NCI-H446 (cell line): ENCODE measurements at places on chromosomes 1 and 21.

DNA sequence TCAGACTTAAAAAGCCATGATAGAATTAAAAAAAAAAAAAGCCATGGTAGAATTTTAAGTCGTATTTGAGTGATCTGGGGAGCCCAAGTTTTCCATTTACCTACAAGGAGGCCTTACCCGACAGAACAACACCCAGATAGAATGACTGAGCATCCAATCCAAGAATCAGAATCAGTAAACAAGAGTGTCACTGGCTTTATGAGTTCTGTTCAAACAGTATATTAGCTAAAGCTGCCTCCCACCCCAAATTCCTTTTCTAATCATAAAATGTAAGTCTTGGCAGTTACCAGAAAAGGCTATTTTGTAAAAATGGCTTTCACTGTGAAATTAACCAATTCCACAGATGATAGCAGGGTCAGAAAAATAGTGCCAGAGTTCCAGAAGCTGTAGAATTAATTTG, 1.2 kb downstream of the GTF2B start:
- no peak for DNase-seq

DNA sequence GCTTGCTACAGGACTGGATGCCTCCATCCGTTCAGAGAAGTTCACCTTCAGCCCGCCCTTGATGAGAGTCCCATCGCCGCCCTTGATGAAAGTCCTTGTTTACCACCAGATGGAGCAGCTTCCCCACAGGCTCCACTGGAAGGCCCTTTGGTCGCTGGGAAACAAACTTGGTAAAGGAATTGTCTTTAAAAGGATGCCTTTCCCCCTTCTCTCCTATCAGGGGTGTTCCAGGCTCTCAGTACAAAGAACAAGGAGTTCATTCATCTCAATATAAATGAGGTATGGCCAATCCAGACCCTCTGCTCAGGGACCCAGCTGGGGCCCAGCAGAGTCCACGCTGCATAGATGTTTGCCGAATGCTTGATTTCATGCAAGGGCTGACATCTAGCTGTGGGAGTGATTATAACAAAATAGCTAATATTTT, 50.8 kb downstream of the CAPN9 start:
- no peak for DNase-seq

DNA sequence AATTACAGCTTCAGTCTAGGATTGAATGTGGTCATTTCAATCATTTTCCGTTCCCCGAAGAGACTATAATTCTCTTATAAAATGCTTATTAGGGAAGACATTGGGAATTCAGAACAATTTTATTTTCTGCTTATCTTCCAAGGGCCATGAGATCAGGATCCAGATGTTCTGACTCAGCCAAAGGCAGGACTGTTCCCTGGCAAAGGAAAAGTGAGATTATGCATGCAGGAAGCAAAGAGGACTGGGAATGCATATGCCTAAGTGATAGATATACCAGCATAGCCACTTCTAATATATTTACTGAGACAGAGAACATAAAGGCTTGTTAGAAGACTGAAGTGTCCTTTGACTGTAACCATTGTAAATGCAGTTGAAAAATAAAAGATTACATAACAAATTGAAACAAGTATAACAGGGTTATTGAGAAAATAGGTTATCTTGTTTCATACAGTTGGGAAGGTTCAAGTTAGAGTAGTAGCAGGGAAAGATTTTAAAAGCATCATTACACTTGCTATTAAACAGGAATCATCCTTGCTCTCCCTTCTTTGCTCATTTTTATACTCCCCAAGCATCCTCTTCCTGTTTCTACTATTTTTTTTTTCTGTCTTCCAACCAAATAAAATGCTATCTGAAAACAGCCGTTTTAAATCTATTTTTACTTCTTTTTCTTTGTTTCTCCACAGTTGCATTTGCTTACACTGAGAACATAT, 439.6 kb upstream of the ADAMTS5 start:
- DNase-seq: no peak

- DNase-seq: no peak
These were observed 16.7 kb upstream of the ZYG11A start for GRCh38 chr1:52825868-52826267.

DNA sequence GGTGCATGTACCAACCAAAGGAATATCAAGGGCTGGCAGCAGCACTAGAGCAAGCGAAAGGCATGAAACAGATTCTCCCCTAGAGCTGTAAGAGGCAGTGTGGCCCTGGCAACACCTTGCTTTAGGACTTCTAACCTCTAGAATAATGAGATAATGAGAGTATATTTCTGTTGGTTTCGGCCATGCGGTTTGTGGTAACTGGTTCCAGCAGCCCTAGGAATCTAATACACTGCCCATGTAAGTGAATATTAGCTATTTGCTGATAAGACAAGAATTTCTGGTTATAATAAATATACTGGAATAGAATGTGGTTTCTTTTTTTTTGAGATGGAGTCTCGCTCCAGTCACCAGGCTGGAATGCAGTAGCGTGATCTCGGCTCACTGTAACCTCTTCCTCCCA, 199.4 kb downstream of the GABPA start:
- DNase-seq: no peak

- DNase-seq: no peak
These were observed 36.4 kb downstream of the ABCA4 start for GRCh38 chr1:94084547-94084946.

DNA sequence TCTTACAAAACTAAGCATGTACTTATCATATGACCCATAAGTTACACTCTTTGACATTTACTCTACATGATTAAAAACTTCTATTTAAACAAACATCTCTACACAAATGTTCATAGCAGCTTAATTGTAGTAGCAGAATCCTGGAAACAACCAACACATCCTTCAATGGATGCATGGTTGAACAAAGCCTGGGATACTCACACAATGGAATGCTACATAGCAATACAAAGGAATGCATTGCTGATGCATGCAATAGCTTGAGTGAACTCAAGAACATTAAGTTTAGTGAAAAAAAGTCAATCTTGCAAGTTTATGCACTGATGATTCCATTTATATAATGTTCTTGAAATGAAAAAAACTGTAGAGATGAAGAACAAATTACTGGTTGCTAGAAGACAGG, 686.9 kb downstream of the LRRIQ3 start:
- no peak for DNase-seq

- DNase-seq: no peak
These were observed 1.7 kb downstream of the BTG2 start for GRCh38 chr1:203306965-203307541.

DNA sequence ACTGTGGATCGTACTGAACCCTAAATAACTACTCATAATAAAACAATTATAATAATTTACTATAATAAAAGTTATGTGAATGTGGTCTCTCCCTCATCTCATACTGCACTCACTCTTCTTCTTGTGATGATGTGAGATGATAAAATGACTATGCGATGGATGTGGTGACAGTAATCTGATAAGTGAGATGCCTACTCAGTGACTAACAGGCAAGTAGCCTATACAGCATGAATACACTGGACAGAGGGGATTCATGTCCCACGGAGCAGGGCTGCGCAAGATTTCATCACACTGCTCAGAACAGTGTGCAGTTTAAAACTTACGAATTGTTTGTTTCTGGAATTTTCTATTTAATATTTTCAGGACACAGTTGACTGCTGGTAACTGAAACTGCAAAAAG, 304.0 kb downstream of the DUSP10 start:
- DNase-seq: no peak

- DNase-seq: no peak
These were observed 99.5 kb downstream of the RYR2 start for GRCh38 chr1:237141502-237141901.

- no peak for DNase-seq
These were observed 47.6 kb downstream of the MATN1 start for GRCh38 chr1:30675761-30676160.

- DNase-seq: no peak
These were observed 7.3 kb downstream of the PLEKHO1 start for GRCh38 chr1:150156868-150157603.

DNA sequence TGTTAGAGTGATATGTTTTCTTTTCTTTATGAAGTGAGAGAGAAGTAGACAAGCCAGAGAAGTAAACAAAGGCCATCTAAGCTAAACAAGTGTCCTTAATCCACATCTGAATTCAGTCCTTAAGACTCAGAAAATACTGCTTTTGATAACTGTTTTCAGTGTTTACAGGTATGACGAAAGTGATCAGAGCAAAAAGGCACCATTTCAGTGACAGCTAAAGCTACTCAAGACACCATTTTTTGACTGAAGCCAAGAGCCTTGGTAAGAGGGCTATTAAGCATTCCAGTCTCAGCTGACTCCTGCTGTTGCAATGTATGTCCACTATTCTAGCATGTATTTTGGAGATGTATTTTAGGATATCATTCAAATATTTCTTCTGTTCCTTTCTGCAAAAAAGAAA, 4.1 kb downstream of the KMO start:
- no peak for DNase-seq

DNA sequence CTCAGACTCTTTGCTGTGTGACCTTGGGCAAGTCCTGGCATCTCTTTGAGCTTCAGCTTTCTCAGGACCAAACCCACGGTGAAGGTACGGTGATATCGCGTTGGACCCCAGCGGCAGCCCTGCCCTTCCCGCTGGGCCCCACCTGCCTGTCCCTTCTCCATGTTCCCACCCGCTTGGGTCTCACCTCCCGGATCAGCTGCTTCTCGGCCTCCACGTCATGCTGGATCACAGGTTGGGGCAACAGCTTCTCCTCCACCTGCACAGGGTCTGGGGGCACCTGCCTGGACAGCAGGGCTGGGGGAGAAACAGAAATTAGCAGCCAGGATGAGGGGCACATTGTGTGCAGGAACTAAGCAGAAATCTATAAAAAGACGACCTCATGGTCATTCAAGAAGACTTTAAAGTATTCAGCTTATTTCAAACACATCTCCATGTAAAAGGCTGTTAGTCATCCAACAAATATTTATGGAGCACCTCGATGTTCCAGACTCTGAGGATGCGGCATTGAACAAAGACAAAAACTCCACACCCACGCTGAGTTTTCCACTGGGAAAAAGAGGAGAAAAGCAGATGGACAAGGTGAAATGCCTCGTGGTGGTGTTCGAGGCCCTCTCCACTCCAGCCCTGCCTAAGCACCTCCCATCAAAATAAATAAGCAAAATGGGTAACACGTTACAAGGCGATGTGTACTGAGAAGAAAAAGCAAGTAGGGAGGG, 19.5 kb downstream of the KIF17 start:
- no peak for DNase-seq

DNA sequence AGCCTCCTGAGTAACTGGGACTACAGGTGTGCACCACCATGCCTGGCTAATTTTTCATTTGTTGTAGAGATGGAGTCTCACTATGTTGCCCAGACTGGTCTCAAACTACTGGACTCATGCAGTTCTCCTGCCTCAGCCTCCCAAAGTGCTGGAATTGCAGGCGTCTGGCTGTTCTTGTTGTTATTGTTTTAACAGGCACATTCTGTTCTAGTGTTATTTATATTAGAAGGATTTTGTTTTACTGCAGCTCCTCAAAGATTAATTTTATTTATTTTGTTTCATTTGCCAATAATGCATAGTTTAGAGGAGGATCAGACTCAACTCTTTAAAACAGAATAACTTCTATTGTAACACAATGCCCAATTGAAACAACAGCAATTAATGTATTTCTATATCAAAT, 35.5 kb downstream of the RGS2 start:
- DNase-seq: no peak

DNA sequence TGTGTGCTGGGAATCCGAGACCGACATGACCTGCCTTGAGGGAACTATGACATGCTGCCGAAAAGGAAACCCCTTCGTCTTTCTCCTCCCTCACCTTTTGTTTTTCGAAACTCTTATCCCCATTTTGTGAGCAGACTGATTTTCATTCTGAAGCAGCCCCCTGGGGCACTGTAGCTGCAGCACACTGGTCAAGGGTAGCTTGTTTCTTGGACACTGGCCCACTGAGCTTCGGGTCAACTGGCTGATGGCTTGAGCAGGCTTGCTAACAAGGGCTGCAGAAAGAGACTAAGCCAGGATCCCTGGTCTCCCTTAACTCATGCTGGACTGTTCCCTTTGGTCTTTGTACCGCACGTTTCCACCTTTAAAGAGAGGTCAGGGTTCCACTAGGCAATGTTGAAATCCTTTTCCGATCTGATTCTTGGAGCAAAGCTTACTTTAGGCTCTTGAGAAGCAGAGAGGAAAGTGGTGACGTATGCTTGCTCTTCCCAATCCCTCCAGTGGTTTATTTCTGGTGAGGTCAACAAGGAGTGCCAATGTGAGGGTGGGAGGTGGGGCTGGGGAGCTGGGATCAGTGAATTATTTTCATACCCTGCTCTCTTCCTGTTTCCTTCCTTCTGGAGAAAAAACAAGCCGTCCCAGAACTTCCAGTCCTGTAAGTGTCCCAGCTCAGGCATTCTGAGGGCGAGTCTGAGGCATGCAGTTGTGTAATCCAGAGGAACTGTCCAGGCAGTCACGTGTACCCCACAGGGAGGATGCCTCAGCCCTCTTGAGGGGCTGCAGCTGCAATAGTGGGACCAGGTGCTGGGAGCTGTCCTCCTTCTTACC, 7.6 kb downstream of the CYP4B1 start:
- no peak for DNase-seq

DNA sequence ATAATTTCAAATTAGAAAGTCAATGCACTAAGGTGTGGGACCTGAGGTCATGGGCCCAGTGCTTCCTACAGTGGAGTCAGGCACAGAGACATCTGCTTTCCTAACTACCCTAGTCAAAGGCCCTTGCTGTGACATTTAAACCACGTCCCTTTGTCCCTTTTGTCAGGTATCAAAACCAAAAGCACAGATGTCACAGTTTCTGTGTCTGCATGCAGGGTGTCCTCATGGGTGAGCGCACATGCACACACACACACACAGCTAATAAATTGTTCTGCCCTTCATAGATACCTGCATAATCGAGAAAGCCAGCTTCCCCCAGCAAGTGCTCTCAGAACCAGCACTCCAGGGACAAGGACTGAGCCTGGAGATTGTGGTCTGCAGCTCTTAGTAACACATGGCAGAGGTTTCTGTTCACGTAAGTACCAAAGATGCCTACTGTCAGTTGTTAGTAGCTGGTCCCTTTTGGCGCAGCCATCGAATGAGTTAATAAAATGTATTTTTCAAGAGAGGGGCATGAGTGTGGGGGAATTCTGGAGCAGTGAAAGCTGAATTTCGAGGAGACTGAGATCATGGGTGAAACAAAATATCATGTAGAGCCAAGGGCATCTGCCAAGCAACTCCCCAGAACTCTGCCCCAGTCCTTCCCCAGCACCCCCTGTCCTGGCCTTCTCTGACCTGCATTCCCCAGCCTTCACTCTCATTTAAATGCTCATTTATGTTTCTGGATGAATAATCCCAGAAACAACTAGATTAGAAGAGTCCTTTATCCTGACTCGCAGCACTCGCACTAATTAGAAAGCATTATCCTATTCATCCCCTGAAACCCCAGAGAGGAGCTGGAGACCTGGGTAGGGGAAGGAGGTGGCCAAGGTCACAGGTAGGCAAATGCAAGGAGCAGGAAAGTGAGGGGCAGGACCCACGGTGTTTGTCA, 25.5 kb downstream of the TNR start:
- DNase-seq: no peak

DNA sequence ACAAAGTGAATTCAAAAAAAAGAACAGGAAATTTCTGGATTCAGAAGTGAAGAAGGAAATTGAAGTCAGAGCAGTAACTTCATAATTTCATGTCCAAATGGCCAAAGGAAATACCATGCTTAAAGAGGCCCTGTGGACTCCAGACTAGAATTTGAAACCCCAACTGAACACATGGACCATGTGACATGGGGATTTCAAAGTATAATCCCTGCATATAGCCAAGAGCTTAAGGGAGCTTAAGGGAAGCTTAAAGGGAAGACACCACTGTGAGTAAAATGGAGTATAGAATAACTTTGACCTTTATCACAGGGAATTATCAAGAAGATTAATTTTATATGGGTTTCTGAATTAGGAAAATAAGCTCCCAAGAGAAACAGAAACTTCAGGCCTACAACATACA, 241.8 kb upstream of the POGK start:
- no peak for DNase-seq

- DNase-seq: no peak
These were observed 94.8 kb downstream of the DSCAM start for GRCh38 chr21:40752125-40752524.
